ENCODE measurements at places on chromosomes 5 and 9.

GRCh38 chr5:133365738-133366137, 246.6 kb downstream of the FSTL4 start:
- no peak for DNase-seq

DNA sequence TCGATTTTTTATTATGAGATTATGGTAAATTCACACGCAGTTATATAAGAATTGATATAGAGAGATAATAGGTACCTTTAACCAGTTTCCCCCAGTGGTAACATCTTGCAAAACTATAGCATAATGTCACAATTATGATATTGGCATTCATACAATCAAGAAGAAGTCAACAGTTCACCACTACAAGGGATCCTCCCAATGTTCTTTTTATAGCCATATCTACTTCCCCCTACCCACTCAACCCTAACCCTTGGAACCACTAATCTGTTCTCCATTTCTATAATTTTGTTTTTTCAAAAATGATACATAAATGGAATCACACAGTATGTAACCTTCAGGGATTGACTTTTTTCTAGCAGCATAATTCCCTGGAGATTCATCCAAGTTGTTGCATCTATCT, 9.8 kb downstream of the ACTL7B start:
- no peak for DNase-seq

DNA sequence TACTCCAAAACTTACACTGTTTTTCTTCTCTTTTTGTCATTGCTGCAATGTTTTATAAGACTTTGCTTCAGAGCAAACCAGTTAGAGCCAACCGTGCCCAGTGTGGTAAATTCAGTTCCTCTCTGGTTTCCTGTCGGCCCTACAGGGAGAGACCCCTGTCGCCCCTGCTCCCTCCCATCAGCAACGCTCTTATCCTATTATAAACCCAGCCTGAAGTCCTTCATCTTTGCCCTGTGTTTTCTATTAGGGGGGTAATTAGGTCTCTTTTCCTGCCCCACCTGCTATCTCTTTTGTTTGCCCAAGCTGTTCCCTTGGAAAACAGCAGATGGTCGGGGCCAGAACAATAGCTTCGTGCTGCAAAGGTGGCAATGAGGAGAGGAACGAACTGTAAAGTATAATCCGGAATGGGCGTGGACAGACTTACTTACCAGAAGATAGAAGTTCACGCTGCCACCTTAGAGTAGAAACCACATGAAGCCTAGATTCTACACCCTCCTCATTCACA, 21.4 kb upstream of the OTULINL start:
- no peak for DNase-seq

DNA sequence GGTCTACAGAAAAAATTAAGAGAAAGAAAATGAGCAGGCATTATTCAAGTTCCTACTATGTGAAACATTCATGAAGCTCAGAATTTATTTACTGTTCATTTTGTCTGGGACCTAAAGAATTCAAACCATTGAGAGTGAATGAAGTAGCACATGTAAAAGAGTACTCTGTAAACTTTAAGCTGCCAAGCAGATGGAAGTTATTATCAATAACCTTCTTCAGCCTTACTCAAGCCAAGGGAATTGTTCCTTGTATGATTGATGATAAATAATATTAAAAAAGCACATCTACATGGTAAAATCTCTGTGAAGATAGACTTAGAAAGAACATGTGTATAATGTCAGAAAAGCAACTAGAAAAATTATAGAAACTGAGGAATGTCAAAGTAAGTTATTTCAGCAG, 17.8 kb upstream of the GLIS3 start:
- no peak for DNase-seq

GRCh38 chr5:32074401-32074800, 99.7 kb downstream of the GOLPH3 start:
- no peak for DNase-seq

GRCh38 chr9:24464319-24464951, 81.3 kb downstream of the IZUMO3 start:
- DNase-seq = no peak

DNA sequence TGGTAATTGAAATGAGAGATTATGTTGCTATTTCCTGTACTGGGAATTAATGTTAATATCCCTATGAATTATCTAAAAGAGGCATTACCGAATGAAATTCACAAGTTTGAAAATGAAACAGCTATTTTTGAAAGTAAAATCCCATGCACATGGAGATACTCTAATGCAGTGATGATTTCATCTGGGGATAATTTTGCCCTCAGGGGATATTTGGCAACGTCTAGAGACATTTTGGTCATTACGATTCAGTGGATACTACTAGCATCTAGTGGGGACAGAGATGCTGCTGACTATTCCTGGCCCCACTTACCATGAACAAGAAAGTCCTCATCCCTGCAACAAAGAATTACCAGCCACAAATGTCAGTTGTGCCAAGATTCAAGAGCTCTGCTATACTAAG, 500.9 kb downstream of the EFNA5 start:
- no peak for DNase-seq

DNA sequence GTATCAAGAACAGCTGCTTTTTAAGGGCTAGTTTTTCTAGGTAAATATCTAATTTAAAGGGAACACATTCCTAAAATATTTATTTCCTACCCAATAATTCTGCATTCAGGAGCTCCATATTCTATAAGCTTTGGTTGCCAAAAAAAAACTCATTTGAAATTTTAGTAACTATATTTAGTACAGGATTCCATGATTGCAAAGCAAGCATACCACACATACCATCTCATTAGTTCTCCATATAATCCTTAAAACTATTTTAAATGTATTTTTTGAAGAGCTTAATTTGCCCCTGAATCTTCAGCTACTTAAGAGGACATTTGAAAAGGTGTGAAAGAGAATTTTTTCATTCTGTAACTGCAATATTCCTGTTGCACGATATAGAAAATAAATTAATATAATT, 877.0 kb downstream of the NR2F1-AS1 start:
- DNase-seq = no peak

DNA sequence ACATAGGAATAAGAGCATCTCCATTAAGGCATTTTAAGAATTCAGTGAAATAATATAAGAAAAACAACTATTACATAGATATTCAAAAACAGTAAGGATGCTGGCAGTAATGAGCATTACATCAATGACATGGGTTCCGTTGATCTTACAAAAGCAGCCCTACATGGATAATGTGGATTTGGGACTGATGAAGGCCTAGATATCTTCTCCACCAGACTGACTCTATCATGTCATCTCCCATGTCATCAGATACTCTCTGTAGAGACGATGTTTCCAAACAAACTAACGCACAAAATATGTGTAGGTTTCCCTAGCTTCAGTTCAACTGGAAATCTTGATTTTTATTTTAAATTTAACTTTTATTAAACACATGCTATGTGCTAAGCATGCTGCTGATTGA, 3.6 kb downstream of the LURAP1L start:
- DNase-seq = no peak

- no peak for DNase-seq
Observed at GRCh38 chr5:131200560-131200959, 29.8 kb downstream of the LYRM7 start.

GRCh38 chr5:140235791-140236551, 61.0 kb downstream of the CYSTM1 start:
- DNase-seq = no peak

GRCh38 chr9:2486988-2487387, 134.6 kb upstream of the VLDLR start:
- DNase-seq = no peak

GRCh38 chr5:107457138-107457537, 213.6 kb downstream of the EFNA5 start:
- DNase-seq = no peak

- DNase-seq = no peak
Observed at GRCh38 chr5:153513156-153513555, 22.7 kb downstream of the GRIA1 start.

GRCh38 chr9:104068546-104068945, 25.6 kb upstream of the SMC2 start:
- DNase-seq = no peak

GRCh38 chr9:83991355-83991754, 10.8 kb downstream of the RMI1 start:
- DNase-seq = no peak

GRCh38 chr5:59557572-59557971, 336.0 kb downstream of the PDE4D start:
- no peak for DNase-seq

GRCh38 chr5:55897206-55897894, 46.2 kb downstream of the IL31RA start:
- DNase-seq = no peak

DNA sequence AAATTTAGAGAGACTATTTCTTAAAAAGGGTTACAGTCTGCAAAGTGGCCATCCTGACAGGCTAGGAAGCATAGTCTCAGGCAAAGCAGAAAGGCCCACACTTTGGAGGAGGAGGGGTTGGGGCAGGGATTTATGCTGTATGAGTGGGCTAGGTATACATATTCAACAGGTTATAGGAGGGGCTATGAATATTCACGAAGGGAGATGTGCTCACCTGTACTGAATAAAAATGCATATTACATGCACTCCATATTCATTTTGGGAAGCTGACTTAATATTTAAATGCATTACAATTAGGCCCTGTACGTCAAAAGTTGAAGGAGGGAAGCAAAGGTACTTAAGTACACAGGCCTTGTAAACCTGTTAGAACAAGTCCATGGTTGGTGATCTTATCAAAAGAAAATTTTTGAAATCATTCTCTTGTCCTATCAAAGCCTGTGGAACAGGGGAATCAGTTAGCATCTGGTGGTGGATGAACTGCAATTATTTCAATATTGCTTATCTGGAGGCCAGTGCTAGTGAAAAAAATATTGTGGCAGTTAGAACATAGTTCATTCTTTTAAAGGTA, 1.6 kb downstream of the CENPP start:
- no peak for DNase-seq

GRCh38 chr5:87138091-87138805, 129.4 kb upstream of the RASA1 start:
- DNase-seq = no peak

GRCh38 chr9:131798246-131798645, 58.4 kb upstream of the RAPGEF1 start:
- no peak for DNase-seq

DNA sequence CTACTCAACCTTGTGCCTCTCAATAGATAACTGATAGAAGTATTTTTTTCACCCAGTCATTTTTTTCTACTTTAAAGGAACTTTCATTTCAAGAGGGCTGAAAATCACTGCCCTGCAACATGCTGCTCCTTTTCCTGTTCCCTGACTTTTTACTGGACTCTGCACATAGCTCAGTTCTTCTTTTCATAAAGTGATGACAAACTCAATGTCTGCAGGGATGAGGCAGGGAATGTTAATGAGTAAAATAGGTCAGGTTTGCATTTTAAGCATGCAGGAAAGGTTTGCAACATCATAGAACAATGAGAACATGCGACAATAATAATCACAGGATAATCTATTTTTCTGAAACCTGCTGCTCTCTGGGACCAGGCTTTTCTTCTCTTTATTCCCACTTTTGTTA, 172.2 kb upstream of the SGCD start:
- no peak for DNase-seq

DNA sequence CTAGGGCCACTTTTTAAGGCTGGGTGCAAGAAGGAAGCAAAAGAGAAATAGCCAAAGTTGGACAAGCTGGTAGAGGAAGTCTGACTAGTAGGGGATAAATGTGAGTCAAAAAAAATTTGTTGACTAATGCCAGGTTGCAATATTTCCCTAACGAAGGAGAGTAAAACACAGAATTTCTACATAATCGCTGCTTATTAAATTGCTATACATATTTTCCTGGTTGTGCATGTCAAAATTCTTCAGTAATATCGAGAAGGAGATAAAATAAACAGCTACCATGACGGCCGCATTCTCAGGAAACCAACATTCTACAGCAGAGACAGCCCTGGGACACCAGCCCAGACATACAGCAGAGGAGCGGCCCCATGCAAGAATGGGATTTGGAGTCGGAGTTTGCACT, 148.3 kb downstream of the ESM1 start:
- no peak for DNase-seq

- no peak for DNase-seq
Observed at GRCh38 chr5:78893940-78894677, 91.0 kb downstream of the ARSB start.

DNA sequence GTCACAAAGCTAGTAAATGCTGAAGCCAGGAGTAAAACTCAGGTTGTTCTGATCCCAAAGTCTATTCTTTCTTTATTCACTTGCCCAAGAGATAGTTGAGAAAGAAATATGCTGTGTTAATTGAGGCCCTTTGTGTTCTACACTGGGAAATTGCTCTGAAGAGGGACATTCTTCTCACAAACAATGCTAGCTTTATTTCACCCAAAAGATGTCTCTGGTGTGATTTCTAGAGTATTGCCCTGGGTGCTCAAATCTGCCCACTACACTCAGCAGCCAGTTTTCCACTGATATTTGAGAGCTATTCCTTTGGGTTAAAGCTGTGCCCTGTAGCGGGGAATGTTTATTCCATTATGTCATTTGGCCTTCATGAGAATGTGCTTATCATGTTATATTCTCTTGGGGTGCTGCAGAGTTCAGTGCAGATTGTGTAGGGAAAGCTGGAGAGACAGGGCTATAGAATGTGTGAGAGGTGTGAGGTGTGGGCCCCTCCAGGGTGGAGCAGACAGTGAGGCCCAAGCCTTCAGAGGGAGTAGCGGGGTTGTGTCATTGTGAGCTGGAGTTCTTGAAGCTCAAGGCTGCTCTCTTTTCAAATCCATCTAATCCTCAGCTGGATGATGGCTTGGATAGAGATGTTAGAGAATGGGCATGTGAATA, 21.0 kb upstream of the C5orf63 start:
- DNase-seq = no peak

Measured in LoVo (cell line).